Uterus (tissue), 4 donors: ENCODE measurements at places on chromosomes 13 and 19.
A peak's percentile ranks its signal among the peaks of the same experiment; 100 is the strongest.

DNA sequence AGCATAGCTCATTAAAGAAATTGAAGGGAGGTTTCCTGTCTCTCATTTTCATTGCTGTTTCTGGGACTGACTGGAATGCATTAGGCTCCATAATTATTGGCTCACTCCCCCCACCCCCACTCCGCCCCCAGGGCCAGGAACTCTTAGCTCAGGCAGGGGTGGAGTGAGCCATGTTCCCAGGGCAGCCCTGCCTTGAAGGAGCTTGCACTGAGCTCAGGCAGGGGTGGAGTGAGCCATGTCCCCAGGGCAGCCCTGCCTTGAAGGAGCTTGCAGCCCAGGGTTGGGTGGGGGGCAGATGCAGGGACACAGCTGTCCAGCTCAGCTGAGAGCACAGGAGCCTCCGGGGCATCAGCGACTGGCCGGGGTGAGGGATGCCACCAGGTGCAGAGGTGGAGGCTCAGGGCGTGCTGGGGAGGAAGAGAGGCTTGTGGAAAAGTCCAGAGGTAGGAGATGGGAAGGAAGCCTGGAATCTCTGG is 39.1 kb upstream of the TFDP1 start:
- H3K4me1 ChIP-seq, result peaks cover 21% of the 10 kb centered on the region
- no peaks in the 10 kb centered on the region for H3K27me3 ChIP-seq
- H3K27ac ChIP-seq, result no peak overlapping the region
- no peak overlapping the region for H3K4me3 ChIP-seq
- DNase-seq, result no peak

- no peak overlapping the region for H3K27ac ChIP-seq
- no peaks in the 10 kb centered on the region for H3K4me1 ChIP-seq
- H3K36me3 ChIP-seq, result no peaks in the 10 kb centered on the region
Observed at GRCh38 chr19:30136611-30137195, 194.7 kb downstream of the URI1 start.

DNA sequence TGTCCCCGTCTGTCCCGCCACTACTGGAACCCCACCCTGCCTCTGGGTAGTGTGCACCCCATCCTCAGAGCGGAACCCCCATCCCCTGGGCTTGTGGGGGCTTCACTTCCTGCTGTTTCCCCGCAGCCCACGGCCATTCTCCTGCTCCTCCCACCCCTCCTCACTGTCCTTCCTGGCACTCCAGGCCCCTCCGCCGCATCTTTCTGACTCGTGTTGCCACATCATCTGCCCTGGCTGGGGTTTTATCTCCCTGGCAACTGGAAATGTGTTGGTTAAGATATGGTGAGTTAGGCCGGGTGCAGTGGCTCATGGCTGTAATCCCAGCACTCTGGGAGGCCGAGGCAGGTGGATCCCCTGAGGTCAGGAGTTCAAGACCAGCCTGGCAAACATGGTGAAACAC is 37.3 kb downstream of the KDM4B start:
- H3K4me3 ChIP-seq, result no peak overlapping the region
- no peaks in the 10 kb centered on the region for H3K4me1 ChIP-seq
- no peak overlapping the region for H3K27ac ChIP-seq
- H3K36me3 ChIP-seq, result no peaks in the 10 kb centered on the region
- no peak for DNase-seq

DNA sequence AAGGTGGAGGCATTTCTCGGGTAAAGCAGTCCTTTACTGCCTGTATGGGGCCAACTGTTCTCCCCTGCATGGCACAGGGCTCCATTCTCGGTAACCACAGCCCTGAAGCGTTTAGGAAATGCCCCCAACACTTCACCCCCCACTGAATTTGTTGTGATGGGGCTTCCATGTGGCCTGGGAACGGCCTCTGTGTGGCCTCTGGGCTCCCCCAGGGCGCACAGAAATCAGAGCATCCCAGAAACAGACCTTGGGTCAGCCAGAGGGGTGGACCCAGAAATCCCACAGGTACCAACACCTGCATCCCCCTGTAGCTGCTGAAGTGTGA is 153.7 kb upstream of the VSTM2B start:
- no peak overlapping the region for H3K27ac ChIP-seq
- no peak overlapping the region for H3K4me3 ChIP-seq
- H3K36me3 ChIP-seq, result no peaks in the 10 kb centered on the region
- DNase-seq, result no peak
- H3K4me1 ChIP-seq, result no peaks in the 10 kb centered on the region

- no peaks in the 10 kb centered on the region for H3K36me3 ChIP-seq
- no peak overlapping the region for H3K4me3 ChIP-seq
- H3K27ac ChIP-seq, result no peak overlapping the region
- no peak for DNase-seq
- H3K4me1 ChIP-seq, result no peaks in the 10 kb centered on the region
Observed at GRCh38 chr19:29491995-29492577, 33.7 kb upstream of the VSTM2B start.

DNA sequence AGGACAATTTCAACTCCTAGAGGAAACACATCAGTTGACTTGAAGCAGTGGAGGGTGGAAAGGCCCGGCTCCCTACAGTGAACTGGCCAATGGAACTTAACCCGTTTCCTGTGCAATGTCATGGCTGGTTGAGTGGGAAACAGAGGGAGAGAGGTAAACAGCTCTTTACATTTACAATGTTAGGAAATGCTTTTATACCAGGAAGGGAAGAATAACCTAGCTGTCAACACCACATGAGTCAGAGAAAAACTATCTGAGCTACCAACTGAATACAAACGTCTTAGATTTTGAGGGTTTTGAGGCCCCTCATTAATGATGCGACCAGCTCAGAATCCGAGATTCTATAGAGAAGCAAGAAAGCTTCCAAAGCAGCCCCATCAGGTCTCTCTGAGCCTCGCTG is 36.7 kb downstream of the CARD8 start:
- no peaks in the 10 kb centered on the region for H3K36me3 ChIP-seq
- H3K27ac ChIP-seq, result no peak overlapping the region
- H3K4me1 ChIP-seq, result no peaks in the 10 kb centered on the region
- no peaks in the 10 kb centered on the region for H3K27me3 ChIP-seq

- H3K27me3 ChIP-seq, result no peaks in the 10 kb centered on the region
- H3K27ac ChIP-seq, result no peak overlapping the region
- H3K36me3 ChIP-seq, result no peaks in the 10 kb centered on the region
- DNase-seq, result no peak
Observed at GRCh38 chr13:80313668-80314256, 27.2 kb downstream of the SPRY2 start.

GRCh38 chr13:57739543-57740190 is 108.1 kb downstream of the PCDH17 start:
- no peak for DNase-seq
- no peak overlapping the region for H3K27ac ChIP-seq
- no peaks in the 10 kb centered on the region for H3K36me3 ChIP-seq
- H3K27me3 ChIP-seq, result no peaks in the 10 kb centered on the region
- H3K4me1 ChIP-seq, result no peaks in the 10 kb centered on the region
- H3K4me3 ChIP-seq, result no peak overlapping the region

- H3K4me3 ChIP-seq, result no peak overlapping the region
- H3K36me3 ChIP-seq, result no peaks in the 10 kb centered on the region
- H3K27me3 ChIP-seq, result no peaks in the 10 kb centered on the region
Observed at GRCh38 chr13:45361596-45362206, 20.7 kb upstream of the TPT1 start.

- peaks cover 11% of the 10 kb centered on the region for H3K4me1 ChIP-seq
- peak overlapping the region; percentile 70 for H3K27ac ChIP-seq
- no peaks in the 10 kb centered on the region for H3K27me3 ChIP-seq
- no peak for DNase-seq
- H3K4me3 ChIP-seq, result peak overlapping the region; percentile 52
Observed at GRCh38 chr19:2149980-2150793, 1.2 kb downstream of the AP3D1 start.

DNA sequence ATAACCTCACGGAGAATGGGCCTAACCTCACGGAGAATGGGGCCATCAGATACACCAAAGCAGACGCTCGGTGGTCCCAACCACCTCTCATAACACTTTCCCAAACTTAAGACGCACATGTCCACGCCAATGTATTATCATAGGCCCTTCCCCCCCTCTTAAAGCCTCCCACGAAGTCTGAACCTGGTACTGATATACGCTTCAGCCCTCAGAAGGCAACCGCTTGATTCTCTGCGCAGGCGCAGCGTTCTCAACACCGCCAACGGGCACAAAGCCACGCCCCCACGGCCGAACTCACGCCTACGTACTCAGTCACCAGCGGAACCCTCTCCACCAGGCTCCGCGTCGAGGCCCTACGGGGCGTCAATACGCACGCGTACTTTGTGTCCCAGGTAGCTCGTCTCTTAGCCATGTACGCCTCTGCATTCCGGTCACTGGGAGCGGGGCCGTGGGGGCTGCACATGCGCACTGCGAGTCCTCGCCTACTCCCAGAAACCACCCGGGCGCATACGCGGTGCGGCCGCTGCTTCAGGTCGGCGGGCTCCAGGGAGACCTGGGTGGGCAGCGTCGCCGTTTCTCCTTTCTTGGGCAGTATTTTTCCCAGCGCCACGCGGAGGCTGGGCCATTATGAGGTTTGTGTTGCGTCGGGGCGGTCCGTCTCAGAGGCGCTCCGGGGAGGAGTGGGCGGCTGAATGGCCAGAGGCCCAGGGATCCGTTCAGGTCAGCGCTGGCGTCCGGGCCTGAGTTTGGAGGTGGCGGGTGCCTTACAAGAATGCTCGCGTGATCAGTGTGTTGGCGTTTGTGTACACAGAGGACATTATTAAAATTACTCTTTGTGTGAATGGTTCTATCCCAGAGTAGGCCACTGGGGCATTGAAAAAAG is 25.3 kb downstream of the ZNF582 start:
- H3K4me3 ChIP-seq, result peak overlapping the region; percentile 62
- H3K27ac ChIP-seq, result peak overlapping the region; percentile 84
- H3K36me3 ChIP-seq, result no peaks in the 10 kb centered on the region
- H3K27me3 ChIP-seq, result no peaks in the 10 kb centered on the region
- peaks cover 9% of the 10 kb centered on the region for H3K4me1 ChIP-seq

DNA sequence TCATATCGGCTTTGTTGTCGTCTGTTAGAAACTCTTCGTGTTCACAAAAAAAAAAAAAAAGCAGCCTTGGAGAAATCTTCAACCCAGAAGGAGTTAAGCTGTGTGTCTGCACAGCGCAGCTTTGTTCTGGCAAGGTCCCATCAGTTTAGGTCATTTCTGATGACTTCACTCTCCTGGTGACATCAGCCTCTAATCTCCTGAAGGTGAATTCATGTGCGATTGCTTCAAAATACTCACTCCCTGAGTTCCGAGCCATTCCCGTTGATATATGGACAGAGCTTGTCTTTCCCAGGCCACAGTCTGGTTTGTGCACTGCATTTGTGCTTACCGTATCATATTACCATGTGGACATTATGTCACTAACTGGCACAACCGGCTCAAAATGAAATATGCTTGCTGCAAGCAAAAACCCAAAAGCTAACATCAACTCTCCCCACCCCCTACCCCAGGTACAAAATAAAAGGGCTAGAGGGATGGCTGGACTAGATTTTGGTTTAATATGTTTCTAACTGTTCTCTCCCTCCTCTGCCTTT is 342.4 kb downstream of the KCNRG start:
- peaks cover 4% of the 10 kb centered on the region for H3K4me1 ChIP-seq
- no peak overlapping the region for H3K4me3 ChIP-seq
- H3K27ac ChIP-seq, result peak overlapping the region; percentile 79
- no peaks in the 10 kb centered on the region for H3K27me3 ChIP-seq
- DNase-seq, result peak; percentile 70

GRCh38 chr13:47211106-47211505 is 314.3 kb upstream of the HTR2A start:
- H3K27me3 ChIP-seq, result no peaks in the 10 kb centered on the region
- no peaks in the 10 kb centered on the region for H3K4me1 ChIP-seq
- DNase-seq, result no peak
- no peak overlapping the region for H3K4me3 ChIP-seq
- no peak overlapping the region for H3K27ac ChIP-seq

DNA sequence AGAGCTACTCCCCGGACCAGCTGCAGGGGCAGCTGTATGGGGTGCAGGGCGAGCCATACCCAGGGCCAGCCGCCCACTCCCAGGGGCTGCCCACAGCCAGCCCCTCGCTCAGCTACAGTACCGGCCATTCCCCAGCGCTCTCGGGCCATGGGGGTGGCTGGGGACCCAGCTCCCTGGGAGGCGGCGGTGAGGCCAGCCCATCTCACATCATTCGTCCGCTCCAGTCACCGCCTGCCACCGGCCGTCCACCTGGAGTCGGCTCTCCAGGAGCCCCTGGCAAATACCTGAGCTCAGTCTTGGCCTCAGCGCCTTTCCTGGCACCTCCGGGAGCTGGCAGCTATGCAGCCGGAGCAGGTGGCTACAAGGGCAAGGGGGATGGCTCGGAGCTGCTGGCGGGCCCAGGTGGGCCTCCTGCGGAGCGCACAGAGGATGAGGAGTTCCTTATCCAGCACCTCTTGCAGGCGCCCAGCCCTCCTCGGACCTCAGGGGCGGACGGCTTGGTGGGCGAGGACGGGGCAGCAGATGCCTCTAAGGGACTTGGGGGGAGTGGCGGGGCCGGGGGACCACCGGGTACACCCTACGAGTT is 4.9 kb downstream of the PRR12 start:
- peak; percentile 24 for DNase-seq
- no peak overlapping the region for H3K27ac ChIP-seq
- no peaks in the 10 kb centered on the region for H3K36me3 ChIP-seq

DNA sequence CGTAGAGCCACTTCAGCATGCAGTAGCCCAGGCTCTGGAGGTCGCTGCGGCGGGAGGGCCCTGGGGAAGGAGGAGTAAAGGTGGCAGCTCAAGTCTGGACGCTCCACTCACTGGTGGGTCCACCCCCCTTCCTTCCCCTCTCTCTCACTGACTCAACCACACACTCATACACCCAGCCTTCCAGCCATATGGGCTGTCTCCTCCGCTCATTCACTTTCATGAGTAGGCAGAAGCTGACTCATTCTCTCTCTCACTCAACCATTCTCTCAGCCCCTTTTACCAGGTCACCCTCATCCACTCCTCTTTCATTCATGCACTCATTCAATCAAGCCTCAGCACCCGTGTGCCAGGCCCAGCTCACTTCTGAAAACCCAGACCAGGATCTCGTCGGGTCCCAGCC is 27.5 kb upstream of the SIGLEC11 start:
- no peak overlapping the region for H3K4me3 ChIP-seq
- H3K27ac ChIP-seq, result no peak overlapping the region
- no peak for DNase-seq
- H3K27me3 ChIP-seq, result no peaks in the 10 kb centered on the region
- H3K4me1 ChIP-seq, result no peaks in the 10 kb centered on the region

- no peaks in the 10 kb centered on the region for H3K27me3 ChIP-seq
- no peaks in the 10 kb centered on the region for H3K36me3 ChIP-seq
- H3K4me1 ChIP-seq, result no peaks in the 10 kb centered on the region
- DNase-seq, result no peak
- H3K4me3 ChIP-seq, result peak overlapping the region; percentile 36
Observed at GRCh38 chr13:77699059-77699680, 1.7 kb downstream of the SLAIN1 start.

GRCh38 chr13:58573743-58574142 is 942.2 kb downstream of the PCDH17 start:
- H3K4me3 ChIP-seq, result no peak overlapping the region
- H3K27me3 ChIP-seq, result no peaks in the 10 kb centered on the region
- no peaks in the 10 kb centered on the region for H3K36me3 ChIP-seq
- no peaks in the 10 kb centered on the region for H3K4me1 ChIP-seq
- H3K27ac ChIP-seq, result no peak overlapping the region

DNA sequence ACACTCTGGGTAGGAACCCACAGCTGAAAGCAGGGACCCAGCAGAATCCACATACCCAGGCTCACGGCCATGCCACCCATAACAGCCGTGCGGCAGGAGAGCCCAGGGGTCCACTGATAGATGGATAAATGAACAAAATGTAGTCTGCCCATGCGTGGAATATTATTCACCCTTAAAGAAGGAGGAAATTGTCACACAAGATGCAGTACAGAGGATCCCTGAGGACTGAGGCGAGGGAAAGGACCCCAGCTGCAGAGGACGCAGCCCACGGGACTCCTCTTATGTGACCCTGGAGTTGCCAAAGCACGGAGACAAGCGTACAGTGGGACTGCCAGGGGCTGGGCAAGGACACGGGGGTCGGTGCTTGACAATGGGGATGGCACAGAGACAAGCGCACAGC is 10.7 kb downstream of the GRTP1 start:
- H3K36me3 ChIP-seq, result no peaks in the 10 kb centered on the region
- no peaks in the 10 kb centered on the region for H3K27me3 ChIP-seq
- H3K4me3 ChIP-seq, result no peak overlapping the region
- DNase-seq, result no peak
